ENCODE measurements at places on chromosomes 1 and 21. TPM values are rescaled to one million over a fixed set of nuclear protein-coding genes. Genes with fewer than 3 reads are reported as not detected.

The PKLR gene
- total RNA-seq = 10.3 TPM

The ADAMTS1 gene
- 0.02 TPM for total RNA-seq

The TPTE gene
- total RNA-seq = not detected

The PPIAL4G gene
- not detected for total RNA-seq

The MRPL24 gene
- total RNA-seq = 45.7 TPM

The SUSD4 gene
- not detected for total RNA-seq

The DCST1 gene
- not detected for total RNA-seq

The PNRC2 gene
- 159 TPM for total RNA-seq

The OR2T2 gene
- not detected for total RNA-seq

The KCNK1 gene
- total RNA-seq = not detected

The SPRR2E gene
- total RNA-seq = not detected

The PTPN7 gene
- total RNA-seq = not detected

The KIAA1614 gene
- 0.32 TPM for total RNA-seq

DNA sequence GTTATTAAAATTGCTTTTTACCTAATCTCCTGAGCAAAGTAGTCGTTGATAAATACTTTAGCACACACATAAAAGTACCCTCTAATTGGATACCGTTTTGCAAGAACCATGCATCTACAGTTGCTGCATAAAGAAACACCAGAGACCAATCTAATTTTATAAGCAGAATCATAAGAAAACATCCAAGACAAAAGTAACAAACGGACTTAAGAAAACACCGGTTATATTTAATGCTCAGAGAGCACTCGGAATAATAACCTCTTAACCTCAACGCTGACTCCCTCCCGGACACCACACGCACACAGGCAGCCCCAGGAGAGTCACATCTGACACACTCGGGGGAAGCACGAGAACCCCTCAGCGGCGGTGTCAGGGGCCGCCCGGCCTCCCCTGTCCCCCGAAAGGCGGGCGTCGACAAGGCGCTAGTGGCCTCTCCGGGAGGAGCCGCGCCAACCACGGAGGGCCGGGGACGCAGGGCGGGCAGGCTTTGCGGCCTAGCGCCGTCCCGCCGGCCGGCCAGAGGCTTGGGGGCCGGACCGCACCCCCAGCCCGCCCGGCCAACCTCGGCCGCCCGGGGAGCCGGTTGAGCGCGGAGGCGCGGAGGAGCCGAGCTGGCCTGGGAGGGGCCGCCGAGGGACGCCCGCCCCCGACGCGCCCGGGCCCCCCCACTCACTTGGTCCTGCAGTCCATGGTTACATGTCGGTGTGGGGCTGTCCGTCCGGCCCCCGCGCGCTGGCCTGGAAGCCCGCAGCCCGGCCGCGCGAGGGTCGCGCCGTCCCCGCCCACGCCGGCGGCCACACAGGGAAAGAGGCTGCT is 606 bp downstream of the DENND1B start:
- peak; percentile 3 for DNase-seq

GRCh38 chr21:36065497-36066036 is 4.3 kb upstream of the CBR1 start:
- peak; percentile 72 for DNase-seq

GRCh38 chr1:234564035-234565029 is 45.6 kb downstream of the IRF2BP2 start:
- DNase-seq = peak; percentile 66

DNA sequence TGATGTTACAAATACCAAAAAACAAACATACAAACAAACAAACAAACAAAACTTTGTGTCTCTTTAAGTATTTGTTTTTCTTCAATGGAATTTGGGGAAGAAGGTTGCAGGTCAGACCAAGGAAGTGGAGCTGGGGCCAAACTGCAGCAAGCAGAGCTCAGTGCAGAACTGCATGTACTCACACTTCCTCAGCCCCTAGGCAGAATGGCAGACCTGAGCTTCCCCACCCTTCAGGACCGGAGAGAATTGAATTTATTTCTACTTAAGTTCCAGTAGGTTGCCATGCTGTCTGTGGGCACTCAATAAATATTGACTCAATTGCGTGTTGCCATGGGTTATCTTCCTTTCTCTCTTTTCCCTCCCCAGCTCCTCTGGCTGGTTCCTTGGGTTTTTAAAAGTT is 173.6 kb downstream of the PTGER3 start:
- DNase-seq = no peak

- no peak for DNase-seq
These were observed 150.0 kb downstream of the CASZ1 start for GRCh38 chr1:10646347-10646861.

GRCh38 chr1:223308136-223308535 is 55.8 kb downstream of the SUSD4 start:
- no peak for DNase-seq

- DNase-seq = no peak
These were observed 245.7 kb downstream of the PTPRU start for GRCh38 chr1:29482064-29482463.

- DNase-seq = peak; percentile 16
These were observed 802.8 kb upstream of the CXADR start for GRCh38 chr21:16709866-16710550.

GRCh38 chr1:29462096-29462495 is 225.8 kb downstream of the PTPRU start:
- no peak for DNase-seq

GRCh38 chr1:46717654-46718053 is 1.3 kb downstream of the EFCAB14 start:
- no peak for DNase-seq

DNA sequence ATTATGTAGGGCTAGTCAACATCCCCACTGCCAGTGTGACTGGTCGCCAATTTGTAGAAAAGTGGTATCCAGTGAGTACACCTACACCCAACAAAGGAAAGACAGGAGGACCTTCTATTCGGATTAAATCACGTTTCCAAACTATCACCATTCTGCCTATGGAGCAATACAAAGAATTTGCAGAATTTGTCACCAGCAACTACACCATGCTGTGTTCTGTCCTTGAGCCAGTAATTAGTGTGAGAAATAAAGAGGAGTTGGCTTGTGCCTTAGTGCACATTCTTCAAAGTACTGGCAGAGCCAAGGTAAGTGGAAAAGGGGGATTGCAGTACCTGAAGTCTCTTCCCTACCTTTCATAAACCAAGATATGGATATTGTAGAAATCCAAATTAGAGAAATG is 53.8 kb downstream of the CLEC20A start:
- no peak for DNase-seq

DNA sequence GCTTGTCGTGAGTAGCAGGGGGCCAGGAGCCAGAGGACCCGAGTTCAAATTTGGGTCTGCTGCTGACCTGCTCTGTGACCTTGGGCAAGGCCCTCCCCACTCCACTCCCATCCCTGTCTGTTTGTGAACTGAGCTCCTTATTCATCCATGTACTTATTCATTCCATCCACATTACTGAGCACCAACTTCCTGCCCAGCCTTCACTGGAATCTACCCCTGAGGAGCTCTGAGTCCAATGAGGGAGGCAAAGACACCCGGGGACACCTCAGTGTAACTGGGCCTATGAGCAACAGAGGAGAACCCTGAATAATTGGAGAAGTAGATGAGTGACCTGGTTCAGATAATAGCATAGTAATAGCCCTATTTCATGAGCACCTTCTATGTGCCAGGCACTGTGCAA is 8.9 kb downstream of the BSND start:
- no peak for DNase-seq

- DNase-seq = no peak
These were observed 6.2 kb downstream of the KCNA3 start for GRCh38 chr1:110668549-110668948.

DNA sequence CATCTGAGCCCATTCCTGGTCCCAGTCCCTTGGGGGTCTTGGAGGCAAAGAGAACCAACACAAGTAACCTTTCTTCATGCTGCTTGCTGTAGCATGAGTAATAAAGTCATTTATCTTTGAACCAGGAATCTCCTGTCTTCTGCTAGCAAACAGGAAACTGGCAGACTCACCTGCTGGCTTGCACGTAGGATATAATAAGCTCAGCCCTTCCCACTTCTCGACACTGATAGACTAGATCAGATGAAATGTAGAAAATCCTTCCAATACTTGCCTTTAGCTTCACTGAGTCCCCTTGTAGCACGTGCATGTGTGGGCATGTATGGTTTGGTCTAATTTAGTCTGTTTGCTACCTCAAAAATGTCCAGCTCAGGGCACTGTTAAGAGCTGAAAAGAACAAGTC is 6.5 kb upstream of the TFF2 start:
- DNase-seq = no peak

DNA sequence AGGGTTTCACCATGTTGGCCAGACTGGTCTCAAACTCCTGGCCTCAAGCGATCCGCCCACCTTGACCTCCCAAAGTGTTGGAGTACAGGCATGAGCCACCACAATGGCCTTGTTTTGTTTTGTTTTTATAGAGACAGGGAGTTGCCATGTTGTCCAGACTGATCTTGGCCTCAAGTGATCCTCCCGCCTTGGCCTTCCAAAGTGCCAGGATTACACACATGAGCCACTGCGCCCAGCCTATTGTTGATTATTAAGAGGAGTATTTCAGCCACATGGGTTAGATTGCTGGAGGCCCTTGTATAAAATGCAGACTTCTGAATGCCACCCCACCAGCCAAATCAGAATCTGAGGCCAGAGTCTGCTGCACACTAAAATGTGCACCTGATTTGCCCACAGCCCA is 57.2 kb upstream of the ANGPTL1 start:
- no peak for DNase-seq

DNA sequence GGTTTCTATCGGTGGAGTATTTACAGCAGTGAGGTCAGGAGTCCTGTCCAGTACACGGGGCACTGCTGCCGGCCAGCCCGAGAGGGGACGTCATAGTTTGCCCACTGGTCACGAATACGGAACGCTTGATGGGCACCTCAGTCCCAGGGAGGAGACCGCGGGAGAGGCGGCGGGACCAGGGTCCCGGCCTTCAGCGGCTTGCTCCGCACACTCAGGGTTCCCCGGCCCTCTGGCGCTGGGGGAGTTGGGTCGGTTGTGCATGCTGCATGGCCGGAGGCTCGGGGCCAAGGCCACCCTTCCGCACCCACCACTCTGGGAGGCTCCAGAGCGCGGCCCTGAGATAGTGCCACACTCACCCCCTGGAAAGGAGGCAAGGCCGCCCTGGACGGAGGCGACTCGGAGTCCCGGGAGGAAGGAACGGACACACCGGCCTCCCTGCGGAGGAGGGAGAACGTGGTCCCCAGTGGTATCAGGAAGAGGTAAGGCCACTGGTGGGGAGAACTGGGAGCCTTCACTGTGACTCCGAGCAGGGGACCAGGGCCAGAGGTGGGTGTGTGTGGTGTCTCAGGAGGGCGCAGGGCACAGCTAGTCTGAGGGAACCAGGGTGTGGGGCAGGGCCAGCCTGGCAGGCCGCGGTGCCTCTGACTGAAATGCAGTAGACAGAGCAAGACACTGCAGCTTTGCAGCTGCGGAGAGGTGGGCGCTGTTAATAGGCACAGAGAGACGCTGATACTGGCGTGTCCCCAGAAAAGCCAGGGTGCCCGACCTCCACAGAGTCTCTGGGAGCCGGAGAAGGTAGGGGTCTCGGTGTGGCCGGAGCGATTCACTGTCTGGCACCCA is 28.6 kb upstream of the PRSS38 start:
- DNase-seq = no peak

DNA sequence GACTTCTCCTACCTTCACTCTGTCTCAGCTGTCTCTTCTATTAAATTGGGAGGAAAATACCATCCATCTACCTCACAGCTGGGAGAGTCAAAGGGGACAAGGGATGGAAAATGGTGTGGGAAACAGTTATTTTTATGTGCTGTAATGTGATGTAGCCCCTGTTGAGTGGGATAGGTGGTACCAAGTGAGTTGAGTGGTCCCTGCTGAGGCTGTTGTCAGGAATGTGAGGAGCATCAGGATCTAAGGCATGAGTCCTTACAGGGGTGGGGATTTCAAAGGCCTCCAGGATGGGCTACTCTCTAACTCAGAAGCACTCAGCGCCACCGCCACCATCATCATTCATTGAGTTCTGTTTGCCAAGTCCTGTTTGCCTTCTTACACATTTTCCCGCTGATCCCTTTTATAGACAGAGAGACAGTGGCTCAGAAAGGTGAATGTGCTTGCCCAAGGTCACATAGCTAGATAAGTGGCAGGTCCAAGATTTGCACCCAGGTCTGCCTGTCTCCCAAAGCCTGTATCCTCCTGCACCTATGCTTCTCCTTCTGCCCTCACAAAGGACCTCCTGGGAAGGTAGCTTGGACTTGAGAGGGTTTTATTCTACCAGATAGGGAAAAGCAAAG is 4.6 kb upstream of the ID3 start:
- DNase-seq = peak; percentile 93

- DNase-seq = no peak
These were observed 591 bp downstream of the MRPL37 start for GRCh38 chr1:54200519-54200997.

- DNase-seq = no peak
These were observed 281.6 kb upstream of the RGS18 start for GRCh38 chr1:191876631-191877030.

- DNase-seq = no peak
These were observed 90.4 kb upstream of the EDN2 start for GRCh38 chr1:41574842-41575241.

- DNase-seq = no peak
These were observed 141.3 kb downstream of the NRIP1 start for GRCh38 chr21:14923468-14923867.
